Omental fat pad (tissue), 4 donors: ENCODE measurements at places on chromosomes 4 and X.

DNA sequence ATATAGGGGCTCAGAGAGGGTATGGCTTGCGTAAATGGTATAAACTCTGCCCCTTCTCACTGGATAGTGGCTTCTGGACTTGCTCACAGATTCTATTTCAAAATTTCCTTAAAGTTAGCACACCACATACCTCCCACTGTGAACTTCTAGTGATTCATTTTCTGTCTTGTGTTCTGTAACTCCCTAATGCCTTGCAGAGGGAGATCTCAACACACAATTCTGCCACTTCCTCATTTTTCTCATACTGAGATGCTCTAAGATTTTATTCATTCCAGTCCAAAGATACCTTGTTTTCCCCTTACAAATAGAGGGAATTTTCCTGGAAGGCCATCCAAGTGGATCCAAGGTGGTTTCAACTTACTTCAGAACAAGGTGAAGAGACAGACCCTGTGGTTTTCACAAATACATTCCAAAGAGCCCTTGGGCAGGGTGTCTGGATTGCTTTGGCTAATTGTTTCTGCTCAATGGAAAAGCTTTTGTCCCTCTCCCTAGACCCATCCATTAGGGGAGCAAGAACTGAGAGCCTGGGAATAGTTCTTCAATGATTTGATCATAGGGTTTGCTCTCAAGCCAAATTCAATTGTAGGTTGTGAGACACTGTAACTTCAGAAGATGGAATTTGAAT lies 52.1 kb upstream of the CAPN6 start:
- DNase-seq: no peak

- no peak for DNase-seq
Measured at GRCh38 chr4:123813901-123814300, 417.3 kb downstream of the SPRY1 start.

GRCh38 chrX:66676990-66677389 lies 38.1 kb upstream of the EDA2R start:
- DNase-seq: no peak

GRCh38 chr4:25908491-25908901 lies 5.5 kb upstream of the SMIM20 start:
- no peak for DNase-seq

DNA sequence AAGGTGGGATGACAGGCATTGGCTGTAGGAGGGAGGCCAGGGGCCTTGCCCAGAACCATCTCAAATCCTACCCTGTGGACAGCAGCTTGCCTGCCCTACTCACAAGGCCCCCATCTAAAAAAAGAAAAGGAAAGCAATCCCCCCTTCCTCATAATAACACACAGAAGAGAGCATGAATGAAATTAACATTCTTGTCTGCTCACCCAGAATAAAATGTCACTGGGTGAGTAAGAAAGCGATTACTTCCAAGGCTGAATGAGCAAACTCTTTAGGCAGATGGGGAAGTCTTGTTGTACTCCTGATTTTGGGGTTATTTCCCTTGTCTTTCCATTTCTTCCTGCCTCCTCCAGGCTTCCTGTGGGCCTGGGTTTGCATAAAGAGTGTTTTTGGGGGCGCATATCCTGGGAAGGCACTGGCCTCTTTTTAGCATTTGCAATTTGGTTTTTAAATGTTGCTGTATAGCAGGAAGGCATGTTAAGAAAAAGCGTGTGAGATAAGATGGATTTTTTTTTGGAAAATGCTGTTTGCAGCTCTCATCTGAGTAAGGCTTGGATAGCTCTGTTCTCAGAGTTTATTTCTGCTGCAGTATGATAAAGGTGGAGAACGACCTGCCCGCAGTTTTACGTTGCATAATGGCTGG lies 248.3 kb upstream of the GATB start:
- DNase-seq: no peak

DNA sequence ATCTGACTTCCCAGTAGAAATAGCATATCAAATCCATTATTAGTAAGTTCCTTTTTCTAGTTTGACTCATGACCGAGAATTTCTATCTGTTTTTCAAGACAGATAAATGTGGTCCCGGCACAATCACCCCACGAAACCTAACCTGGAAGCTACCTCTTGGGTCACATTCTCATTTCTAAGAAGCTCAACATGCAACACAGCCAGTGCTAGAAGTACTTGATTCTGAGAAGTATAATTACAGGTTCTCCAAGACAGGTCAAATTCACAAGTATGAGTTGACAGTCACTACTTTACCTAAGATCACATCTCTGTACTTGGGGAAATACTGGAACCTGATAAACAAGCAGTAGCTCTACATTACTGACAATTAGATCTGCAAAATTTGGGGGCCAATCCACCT lies 54.0 kb upstream of the PLAC1 start:
- no peak for DNase-seq

DNA sequence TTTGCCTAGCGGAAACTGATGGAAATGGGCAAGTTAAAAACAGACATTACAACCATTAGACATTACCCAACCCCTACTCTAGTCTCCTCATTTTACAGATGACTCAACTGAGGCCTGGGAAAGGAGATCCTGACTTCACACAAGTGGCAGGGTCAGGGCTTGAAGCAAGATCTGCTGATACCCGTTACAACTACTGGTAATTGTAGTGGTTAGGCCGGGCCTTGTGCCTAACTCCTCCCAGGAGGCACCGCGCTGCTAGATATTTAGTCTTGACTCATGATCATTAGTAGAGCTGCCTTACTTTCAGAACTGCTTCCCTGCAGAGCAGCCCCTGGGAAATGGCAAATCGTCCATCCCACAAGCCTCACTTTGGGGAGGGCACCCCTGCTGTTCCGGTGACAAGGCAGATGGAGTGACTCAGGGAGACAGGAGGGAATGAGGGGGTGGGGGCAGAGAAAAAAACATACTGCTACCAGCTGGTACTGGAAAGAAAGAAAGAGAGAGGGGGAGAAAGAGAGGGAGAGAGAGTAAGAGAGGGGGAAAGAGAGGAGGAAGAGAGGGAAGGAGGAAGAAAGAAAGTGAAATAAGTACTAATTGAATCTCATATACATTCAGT lies 12.2 kb downstream of the ARHGEF6 start:
- DNase-seq: no peak

GRCh38 chrX:9335251-9335650 lies 129.6 kb upstream of the TBL1X start:
- no peak for DNase-seq

GRCh38 chr4:105989485-105990242 lies 94.4 kb downstream of the NPNT start:
- DNase-seq: no peak

- DNase-seq: no peak
Measured at GRCh38 chr4:28558895-28559294, 1698.3 kb downstream of the STIM2 start.

DNA sequence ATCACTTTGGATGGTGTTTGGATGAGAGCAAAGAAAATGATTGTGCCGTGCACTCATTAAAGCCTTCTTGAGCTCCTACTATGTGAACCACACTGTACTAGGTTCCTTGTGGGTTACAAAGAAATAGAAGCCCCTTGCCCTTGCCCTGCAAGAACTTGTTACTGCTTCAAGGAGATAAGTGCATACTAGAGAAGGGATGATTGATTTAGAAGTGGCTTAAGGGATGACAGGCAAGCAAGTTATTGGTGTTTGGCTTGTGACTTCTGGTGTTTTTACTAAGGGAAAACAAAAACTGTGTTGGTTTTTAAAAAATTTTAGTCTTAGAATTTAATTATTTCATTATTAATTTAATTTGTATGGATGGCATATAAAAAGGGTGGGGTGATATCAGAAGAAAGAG lies 67.4 kb downstream of the IL21 start:
- DNase-seq: no peak

GRCh38 chr4:39539089-39539611 lies 11.9 kb upstream of the UGDH start:
- DNase-seq: no peak

GRCh38 chrX:19602866-19603622 lies 87.7 kb upstream of the MAP3K15 start:
- DNase-seq: no peak

DNA sequence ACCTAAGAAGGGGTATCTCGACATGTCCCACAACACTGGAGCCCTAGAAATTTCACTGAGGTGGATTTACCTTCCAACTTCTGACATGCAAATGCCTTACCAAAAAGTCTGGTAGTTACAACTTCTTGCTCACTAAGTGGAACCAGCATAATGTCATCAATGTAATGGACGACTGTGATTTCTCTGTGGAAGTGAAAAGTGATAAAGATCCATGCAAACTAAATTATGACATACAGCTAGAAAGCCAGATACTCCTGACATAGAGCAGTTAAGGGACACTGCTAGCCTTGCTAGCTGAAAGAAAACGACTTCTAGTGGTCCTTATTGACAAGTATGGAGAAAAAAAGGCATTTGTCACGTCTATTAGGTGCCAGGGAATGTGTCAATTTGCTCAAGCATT lies 191.1 kb downstream of the MAB21L2 start:
- DNase-seq: no peak

DNA sequence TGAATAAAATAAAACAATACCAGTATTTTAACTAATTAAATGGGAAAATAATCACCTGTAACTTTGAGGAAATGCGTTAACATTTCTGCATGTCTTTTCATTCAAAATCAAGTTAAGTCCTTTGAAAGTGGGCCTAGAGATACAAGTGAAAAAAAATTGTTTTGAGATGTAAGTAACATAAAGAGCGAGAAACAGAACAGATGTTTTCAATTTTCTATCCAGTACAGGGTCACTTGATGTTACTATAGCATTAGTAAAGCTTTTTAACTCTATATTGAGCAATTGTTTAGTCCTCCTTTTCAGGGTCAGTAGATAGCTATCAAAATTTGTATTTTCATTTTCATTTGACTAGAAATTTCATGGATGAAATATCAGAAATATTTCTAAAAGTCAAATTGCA lies 761.4 kb downstream of the CCSER1 start:
- DNase-seq: no peak

DNA sequence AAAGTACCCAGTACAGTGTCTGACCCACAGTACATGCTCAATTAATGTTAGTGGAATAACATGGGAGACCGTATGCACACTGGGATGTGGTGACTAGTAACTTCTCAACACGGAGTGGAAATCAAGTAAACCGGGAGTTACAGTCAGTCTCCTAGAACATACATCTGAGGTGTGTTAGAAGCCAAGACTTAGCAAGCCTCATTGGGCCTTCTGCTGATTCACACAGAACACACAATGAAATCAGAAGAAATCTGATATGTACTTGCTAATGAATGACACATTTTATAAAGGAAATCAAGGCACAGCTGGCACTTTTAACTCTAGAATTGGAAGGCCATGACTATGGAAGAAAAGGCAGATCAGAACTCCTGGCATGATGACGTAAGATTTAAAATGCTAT lies 13.0 kb downstream of the TRAPPC2 start:
- DNase-seq: no peak

GRCh38 chrX:6694977-6695376 lies 160.1 kb upstream of the VCX3A start:
- no peak for DNase-seq

- no peak for DNase-seq
Measured at GRCh38 chr4:4853371-4853823, 6.1 kb upstream of the MSX1 start.

- no peak for DNase-seq
Measured at GRCh38 chr4:39353478-39354253, 12.5 kb downstream of the RFC1 start.

DNA sequence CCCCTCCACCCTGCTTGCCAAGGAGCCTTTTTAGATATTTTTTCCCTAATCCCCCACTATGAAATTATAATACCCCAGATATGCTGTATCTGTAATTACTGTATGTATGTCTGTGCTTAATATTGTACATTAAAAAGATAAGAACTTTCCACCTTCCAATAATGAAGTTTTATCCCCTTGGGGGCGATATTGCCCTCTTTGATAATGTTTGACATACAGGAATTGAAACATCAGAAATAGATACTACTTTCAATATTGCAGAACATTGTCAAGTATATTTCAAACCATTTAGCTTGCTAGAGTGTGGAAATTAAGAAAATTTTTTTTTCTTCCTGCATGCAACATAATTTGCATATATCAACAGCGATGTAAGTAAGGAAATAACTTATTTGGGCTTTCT lies 58.9 kb downstream of the NAF1 start:
- no peak for DNase-seq

GRCh38 chr4:3304831-3305609 lies 12.2 kb downstream of the RGS12 start:
- DNase-seq: no peak

GRCh38 chrX:13377550-13377934 lies 57.7 kb upstream of the ATXN3L start:
- no peak for DNase-seq

DNA sequence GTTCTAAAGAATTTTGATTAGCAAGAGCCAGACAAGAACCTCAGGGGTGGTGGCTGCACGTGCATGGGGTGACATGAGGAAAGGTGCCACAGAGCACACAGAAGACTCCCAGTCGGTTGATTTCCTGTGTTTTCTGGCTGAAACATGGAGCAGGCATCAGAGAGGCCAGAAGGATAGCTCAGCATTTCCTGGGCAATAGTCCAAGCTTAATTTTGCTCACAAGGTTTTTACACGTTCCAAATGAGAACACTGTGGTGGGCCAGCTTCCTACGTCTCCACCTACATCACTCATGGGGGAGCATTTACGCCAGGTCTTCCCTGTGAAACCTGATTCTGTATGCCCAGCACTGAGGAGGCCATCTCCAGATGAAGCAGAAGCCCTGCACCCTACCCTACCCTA lies 212.5 kb upstream of the CLNK start:
- DNase-seq: no peak

DNA sequence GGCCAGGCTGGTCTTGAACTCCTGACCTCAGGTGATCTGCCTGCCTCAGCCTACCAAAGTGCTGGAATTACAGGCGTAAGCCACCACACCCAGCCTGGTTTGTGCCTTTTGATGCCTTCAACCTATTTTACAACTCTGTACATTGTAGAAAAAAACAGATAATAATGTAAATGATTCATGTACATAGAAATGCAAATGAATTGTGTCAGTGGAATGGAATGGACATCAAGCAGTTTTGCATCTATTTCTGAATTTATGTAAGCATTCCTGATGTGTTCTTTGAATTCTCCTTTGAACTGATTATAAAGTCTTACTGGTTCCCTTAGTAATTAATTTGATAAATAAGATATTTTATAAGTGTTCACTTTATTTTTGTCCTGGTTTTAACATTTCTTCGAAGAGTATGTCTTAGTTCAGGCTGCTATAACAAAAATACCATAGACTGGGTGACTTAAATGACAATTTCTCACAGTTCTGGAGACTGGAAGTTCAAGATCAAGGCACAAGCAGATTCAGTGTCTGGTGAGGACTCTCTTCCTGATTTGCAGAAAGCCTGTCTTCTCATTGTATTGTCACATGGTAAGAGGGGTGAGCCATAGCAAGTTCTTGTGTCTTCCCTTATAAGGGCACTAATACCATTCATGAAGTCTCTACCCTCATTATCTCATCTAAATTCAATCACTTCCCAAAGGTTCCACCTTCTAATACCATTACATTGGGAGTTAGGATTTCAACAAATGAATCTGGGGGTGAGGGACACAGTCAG lies 162.2 kb upstream of the S100G start:
- DNase-seq: no peak

- DNase-seq: no peak
Measured at GRCh38 chr4:170827562-170828274, 738.0 kb upstream of the AADAT start.

DNA sequence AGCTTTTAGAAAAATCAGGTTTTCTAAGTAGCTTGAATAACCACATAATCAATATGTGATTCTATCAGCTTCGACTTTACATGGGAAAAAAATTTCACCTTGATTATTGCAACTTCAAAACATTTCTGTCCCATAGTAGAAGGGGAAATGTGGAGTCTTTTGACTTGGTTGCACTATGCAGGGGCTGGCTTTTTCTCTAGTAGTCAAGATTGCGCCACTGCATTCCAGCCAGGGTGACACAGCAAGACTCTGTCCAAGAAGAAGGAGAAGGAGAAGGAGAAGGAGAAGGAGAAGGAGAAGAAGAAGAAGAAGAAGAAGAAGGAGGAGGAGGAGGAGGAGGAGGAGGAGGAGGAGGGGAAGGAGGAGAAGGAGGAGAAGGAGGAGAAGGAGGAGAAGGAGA lies 84.9 kb downstream of the MAML3 start:
- no peak for DNase-seq
